Body of pancreas (tissue), 4 donors: ENCODE measurements at places on chromosomes 7 and 10.
A peak's percentile ranks its signal among the peaks of the same experiment; 100 is the strongest.

DNA sequence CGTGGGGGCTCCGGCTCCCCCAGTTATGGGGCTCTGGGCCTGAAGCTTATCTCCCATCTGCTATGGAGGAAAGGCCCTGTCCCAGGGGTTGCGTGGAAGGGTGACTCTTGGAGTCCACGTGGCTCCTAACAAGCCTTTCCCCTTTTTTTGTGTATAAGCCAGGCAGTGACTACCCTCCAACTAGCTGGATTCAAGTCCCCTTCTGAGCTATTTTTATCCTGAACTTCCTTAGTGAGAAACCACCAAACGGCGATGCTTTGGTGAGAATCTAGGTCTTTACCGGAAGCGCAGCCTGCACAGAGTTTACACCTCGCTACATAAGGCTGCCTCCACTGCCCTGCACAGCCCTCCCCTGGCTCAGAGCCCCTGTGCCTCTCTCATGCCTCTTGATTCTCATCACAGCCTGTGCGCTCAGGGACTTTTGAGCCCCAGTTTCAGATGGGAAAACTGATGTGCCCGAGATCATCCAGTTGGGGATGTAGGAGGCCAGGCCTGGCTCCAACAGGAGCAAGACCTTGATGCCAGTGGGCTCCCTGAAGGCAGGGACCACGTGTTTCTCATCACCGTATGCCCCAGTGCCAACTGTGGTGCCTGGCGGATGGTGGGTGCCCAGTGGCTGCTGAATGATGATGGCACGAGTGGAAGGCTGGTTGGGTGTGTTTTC is 102.3 kb upstream of the PPIF start:
- peaks cover 71% of the 10 kb centered on the region for H3K4me1 ChIP-seq
- H3K4me3 ChIP-seq: no peak overlapping the region
- H3K27me3 ChIP-seq: no peaks in the 10 kb centered on the region
- peak overlapping the region; percentile 87 for H3K27ac ChIP-seq
- peak; percentile 45 for DNase-seq

DNA sequence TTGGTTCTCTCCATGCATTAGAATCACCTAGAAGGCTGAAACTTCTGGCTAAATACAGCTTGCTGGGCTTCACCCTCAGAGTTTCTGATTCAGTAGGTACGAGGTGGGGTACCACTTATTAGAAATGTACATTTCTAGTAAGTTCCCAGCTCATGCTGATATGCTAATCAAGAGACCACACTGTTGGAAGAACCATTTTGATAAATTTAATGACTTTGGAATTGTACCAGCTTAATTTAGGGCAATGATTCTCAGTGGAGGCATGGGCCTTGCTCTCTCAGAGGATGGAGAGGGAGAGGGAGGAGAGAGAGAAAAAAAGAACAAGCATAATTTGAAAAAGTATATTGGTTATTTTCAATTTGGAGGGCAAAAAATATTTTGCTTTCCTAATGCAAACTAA is 20.3 kb downstream of the CPN1 start:
- H3K4me1 ChIP-seq: no peaks in the 10 kb centered on the region
- no peak overlapping the region for H3K27ac ChIP-seq
- no peak overlapping the region for H3K4me3 ChIP-seq
- H3K27me3 ChIP-seq: no peaks in the 10 kb centered on the region

DNA sequence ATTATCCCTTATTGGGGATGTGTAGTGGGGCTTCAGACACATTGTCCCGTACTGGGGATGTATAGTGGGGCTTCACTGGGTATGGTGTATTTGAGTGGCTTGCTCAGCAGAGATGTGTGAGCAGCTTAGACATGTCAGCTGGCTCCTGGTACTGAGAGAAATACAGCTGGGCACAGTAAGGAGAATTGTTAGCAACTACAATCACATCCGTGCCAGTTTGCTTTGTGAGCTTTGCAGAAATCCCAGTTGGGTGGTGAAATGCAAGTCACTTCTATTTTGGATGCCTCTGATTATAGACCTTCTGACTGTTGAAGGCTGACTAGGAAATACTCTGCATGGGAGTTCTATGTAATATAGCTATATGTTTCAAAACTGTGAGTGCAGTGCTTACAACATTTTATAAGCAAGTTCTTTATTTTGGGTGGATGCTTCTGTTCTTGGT is 10.8 kb downstream of the CCNY start:
- peaks cover 34% of the 10 kb centered on the region for H3K4me1 ChIP-seq
- no peaks in the 10 kb centered on the region for H3K36me3 ChIP-seq
- H3K27me3 ChIP-seq: no peaks in the 10 kb centered on the region
- no peak for DNase-seq

- DNase-seq: peak; percentile 65
- no peaks in the 10 kb centered on the region for H3K36me3 ChIP-seq
- peak overlapping the region; percentile 100 for H3K27ac ChIP-seq
- no peak overlapping the region for H3K4me3 ChIP-seq
Observed at GRCh38 chr7:76356823-76357222, 2.0 kb downstream of the YWHAG start.

DNA sequence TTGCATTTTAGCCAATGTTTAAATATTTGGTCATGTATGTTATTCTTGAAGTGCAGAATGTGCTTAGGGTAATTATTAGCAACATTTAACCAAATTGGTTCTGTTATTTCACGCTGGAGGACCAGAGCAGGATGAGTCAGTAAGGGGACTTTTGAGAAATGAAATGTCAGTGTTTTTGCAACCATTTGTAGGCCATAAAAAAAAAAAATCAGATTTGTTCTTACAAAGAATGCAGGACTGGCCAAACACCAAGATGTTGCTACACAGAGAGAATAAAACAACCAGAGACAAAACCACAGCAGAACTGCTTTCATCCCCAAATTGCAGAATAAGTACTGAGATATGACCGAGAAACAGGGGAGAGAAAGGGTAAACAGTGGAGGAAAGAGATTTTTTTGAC is 62.1 kb downstream of the TPST1 start:
- no peak overlapping the region for H3K4me3 ChIP-seq
- H3K4me1 ChIP-seq: no peaks in the 10 kb centered on the region
- no peaks in the 10 kb centered on the region for H3K27me3 ChIP-seq
- no peak overlapping the region for H3K27ac ChIP-seq

GRCh38 chr10:93280699-93281366 is 201.3 kb downstream of the MYOF start:
- no peak for DNase-seq
- H3K4me1 ChIP-seq: no peaks in the 10 kb centered on the region
- H3K4me3 ChIP-seq: no peak overlapping the region
- no peak overlapping the region for H3K27ac ChIP-seq
- H3K36me3 ChIP-seq: no peaks in the 10 kb centered on the region

DNA sequence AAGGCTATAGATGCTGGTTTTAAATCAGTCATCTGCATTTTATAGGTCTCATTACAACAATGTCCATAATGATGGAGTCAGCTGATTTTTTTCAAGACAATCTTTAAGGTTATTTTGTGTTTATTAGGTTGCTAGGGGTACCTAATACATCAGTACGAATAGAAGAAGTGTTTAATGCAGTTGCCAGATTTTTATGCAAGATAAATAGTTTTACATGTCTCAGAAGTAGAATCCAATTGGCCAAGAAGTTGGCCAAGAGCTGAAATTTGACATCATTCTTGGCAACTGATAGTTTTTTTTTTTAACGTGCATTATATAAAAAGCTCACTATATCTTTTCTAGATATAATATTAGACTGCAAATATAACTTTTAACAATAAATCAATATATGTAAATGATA is 208.5 kb downstream of the TRIL start:
- H3K4me1 ChIP-seq: no peaks in the 10 kb centered on the region
- H3K36me3 ChIP-seq: no peaks in the 10 kb centered on the region
- H3K27me3 ChIP-seq: no peaks in the 10 kb centered on the region
- DNase-seq: no peak

DNA sequence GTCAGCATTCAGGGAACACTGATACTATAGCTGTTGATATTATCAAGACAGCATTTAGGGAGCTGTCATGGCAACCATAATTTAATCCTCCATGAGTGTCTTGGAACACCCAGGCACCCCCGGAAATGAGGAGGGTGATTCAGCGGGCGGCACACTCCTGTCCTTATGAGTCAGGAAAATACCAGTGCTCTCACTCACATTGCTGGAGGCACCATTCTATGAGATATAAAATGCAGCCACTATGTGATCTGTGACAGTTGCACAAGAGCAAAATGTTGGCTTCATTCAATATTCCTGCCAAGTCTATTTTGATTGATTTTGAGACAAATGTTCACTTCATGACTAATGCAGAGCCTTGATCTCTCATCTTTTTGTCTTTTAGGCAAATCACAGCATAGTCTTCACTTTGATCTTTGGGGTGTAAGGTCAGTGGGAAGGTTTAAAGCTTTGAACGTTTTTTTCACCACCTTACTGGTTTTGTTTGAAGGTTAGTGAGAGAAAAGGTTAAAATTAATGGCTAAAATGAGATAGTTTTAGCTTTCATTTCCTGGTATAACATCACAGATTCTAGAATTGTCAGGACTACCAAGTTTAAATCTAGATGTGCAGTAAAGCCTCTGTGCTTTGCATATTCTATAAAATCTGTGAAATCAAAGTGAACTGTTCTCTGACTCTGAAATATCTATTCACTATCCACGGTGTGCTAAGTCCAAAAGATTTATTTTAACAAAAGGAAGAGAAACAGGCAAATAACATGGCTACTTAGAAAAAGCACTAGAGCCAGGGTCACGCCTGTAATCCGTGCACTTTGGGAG is 12.4 kb upstream of the ARHGAP12 start:
- no peaks in the 10 kb centered on the region for H3K36me3 ChIP-seq
- peak overlapping the region; percentile 85 for H3K27ac ChIP-seq
- no peak overlapping the region for H3K4me3 ChIP-seq
- H3K4me1 ChIP-seq: peaks cover 62% of the 10 kb centered on the region

- no peak overlapping the region for H3K4me3 ChIP-seq
- H3K4me1 ChIP-seq: peaks cover 69% of the 10 kb centered on the region
- no peaks in the 10 kb centered on the region for H3K36me3 ChIP-seq
- no peak for DNase-seq
- peak overlapping the region; percentile 3 for H3K27ac ChIP-seq
Observed at GRCh38 chr10:80279146-80279545, 10.3 kb downstream of the MAT1A start.

- H3K36me3 ChIP-seq: no peaks in the 10 kb centered on the region
- DNase-seq: no peak
- peaks cover 49% of the 10 kb centered on the region for H3K4me1 ChIP-seq
- H3K4me3 ChIP-seq: no peak overlapping the region
- no peaks in the 10 kb centered on the region for H3K27me3 ChIP-seq
Observed at GRCh38 chr7:45687721-45688120, 113.6 kb downstream of the ADCY1 start.

- DNase-seq: no peak
- H3K4me3 ChIP-seq: no peak overlapping the region
- H3K27me3 ChIP-seq: no peaks in the 10 kb centered on the region
- no peaks in the 10 kb centered on the region for H3K4me1 ChIP-seq
Observed at GRCh38 chr7:8154272-8154671, 107.7 kb downstream of the ICA1 start.

DNA sequence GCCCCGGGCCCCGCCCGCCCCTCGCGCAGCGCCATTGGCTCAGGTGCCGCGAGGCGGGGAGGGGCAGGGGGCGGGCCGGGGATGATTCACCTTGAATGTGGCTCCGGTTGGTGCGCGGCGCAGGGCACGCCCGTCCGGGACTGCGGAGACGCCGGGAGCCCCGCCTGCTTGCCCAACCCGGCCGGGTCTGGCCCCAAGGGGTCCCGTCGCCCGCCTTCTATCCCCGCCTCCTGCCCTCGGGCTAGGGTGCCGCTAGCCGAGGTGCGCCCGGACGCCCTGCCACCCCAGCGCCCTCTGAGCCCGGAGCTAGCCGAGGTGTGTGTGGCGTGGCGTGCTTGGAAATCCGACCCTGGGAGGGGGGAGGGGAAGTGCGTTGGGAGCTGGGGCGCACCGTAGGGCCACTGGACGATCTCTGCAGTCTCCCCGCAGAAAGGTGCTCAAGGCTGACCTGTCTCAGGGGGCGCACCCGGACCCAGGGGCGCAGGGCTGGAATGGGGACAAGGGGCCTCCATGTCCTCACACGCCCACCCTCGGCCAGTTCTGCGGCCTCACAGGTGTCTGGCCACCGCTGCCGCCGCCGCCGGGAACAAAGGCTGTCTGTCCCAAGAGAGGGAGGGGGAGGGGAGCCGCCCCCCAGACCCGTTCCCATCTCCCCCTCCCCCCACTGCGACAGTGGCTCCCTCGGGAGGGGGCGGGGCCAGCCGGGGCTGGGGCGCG is 168.9 kb downstream of the NRF1 start:
- H3K27me3 ChIP-seq: peaks cover 27% of the 10 kb centered on the region
- peak overlapping the region; percentile 90 for H3K27ac ChIP-seq
- peak; percentile 94 for DNase-seq
- H3K4me3 ChIP-seq: peak overlapping the region; percentile 36
- peaks cover 63% of the 10 kb centered on the region for H3K4me1 ChIP-seq

GRCh38 chr7:4549681-4550080 is 132.4 kb upstream of the FOXK1 start:
- H3K4me3 ChIP-seq: no peak overlapping the region
- DNase-seq: peak; percentile 19
- H3K27me3 ChIP-seq: no peaks in the 10 kb centered on the region
- H3K4me1 ChIP-seq: no peaks in the 10 kb centered on the region
- H3K36me3 ChIP-seq: no peaks in the 10 kb centered on the region
- H3K27ac ChIP-seq: no peak overlapping the region

GRCh38 chr7:22127835-22128527 is 182.3 kb upstream of the CDCA7L start:
- H3K4me3 ChIP-seq: no peak overlapping the region
- DNase-seq: no peak
- H3K27me3 ChIP-seq: no peaks in the 10 kb centered on the region
- H3K36me3 ChIP-seq: no peaks in the 10 kb centered on the region
- no peaks in the 10 kb centered on the region for H3K4me1 ChIP-seq

GRCh38 chr7:49866076-49866735 is 92.8 kb downstream of the VWC2 start:
- no peak for DNase-seq
- no peaks in the 10 kb centered on the region for H3K36me3 ChIP-seq
- H3K27me3 ChIP-seq: no peaks in the 10 kb centered on the region

- no peaks in the 10 kb centered on the region for H3K27me3 ChIP-seq
- no peak for DNase-seq
- no peaks in the 10 kb centered on the region for H3K36me3 ChIP-seq
- H3K4me1 ChIP-seq: peaks cover 27% of the 10 kb centered on the region
- H3K4me3 ChIP-seq: no peak overlapping the region
- H3K27ac ChIP-seq: no peak overlapping the region
Observed at GRCh38 chr7:19116121-19117090, 1.0 kb downstream of the TWIST1 start.

DNA sequence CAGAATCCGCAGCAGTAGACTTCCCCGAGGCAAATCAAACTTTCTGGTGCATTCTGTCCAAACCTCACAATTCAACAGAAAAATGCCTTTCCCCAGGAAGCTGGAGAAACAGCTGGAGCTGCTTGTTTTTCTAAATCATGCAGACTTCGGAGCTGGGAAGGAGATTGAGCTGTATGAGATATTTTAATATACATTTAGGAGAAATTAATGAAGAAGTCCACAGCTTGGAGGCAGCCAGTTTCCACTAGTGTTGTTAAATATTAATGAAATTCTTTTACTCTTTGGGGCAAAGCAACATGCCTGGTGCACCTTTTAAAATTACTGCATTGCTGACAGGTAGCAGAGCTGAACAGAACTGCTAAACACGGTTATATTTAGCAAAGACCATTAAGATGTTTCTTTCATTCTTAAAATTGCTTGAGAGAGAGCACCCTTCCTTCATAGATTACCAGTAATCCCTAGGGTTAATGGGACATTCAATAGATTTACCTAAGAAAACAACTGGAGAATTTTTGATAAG is 566.4 kb downstream of the SORCS3 start:
- no peak for DNase-seq
- no peaks in the 10 kb centered on the region for H3K4me1 ChIP-seq
- no peak overlapping the region for H3K4me3 ChIP-seq

- H3K27me3 ChIP-seq: no peaks in the 10 kb centered on the region
- no peak overlapping the region for H3K27ac ChIP-seq
- H3K4me3 ChIP-seq: no peak overlapping the region
- no peaks in the 10 kb centered on the region for H3K36me3 ChIP-seq
Observed at GRCh38 chr7:98569691-98570337, 47.3 kb upstream of the NPTX2 start.

- H3K4me1 ChIP-seq: peaks cover 15% of the 10 kb centered on the region
- no peaks in the 10 kb centered on the region for H3K36me3 ChIP-seq
- H3K27me3 ChIP-seq: no peaks in the 10 kb centered on the region
Observed at GRCh38 chr7:100483722-100484672, at the start of gene NYAP1. TSS of gene NYAP1 (plus strand) at chr7:100483927. CDS start at chr7:100485312, 1,385 bp downstream.
